ENCODE measurements at places on chromosomes 7 and 10.

- DNase-seq: no peak
Observed at GRCh38 chr10:43360086-43360485, 11.3 kb upstream of the FXYD4 start.

- DNase-seq: no peak
Observed at GRCh38 chr7:21054427-21055112, 267.9 kb upstream of the SP8 start.

GRCh38 chr7:3042861-3043489 is 692 bp downstream of the CARD11 start:
- peak; percentile 62 for DNase-seq

- no peak for DNase-seq
Observed at GRCh38 chr7:66207540-66207939, 2.4 kb downstream of the TPST1 start.

DNA sequence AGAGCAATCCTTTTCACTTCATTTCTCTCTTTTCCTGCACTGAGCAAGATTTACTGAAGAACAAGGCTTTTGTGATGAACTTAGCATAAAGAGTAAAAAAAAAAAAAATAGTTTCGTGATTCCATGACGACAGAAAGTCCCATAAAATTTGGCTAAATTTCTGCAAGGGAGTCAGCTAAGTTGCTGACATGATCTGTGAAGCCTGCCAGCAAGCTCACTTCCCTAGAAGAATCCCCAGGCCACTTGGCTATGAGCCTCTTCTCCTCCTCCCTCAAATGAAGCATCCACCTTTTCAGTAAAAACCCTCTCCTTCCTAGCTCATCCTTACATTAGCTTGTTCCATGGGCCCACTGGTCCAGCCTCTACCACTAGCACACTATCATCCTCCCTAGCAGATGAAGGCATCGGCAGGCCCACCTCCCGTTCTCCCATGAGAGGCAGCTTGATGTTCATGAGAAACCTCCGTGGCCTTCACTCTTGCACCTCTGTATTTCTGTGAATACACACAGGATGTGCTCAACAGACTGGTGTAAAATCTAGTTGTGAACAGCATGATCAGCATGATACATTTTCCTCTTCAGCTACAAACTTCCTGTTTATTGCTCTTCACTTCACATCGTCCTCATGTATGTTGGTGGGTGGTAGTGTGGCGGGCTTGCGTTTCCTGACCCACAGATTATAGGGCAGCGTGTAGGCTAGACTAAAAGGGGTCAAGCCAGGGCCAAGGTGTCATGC is 30.9 kb downstream of the GIMAP8 start:
- no peak for DNase-seq

- no peak for DNase-seq
Observed at GRCh38 chr10:125035136-125035535, 93.2 kb downstream of the ZRANB1 start.

DNA sequence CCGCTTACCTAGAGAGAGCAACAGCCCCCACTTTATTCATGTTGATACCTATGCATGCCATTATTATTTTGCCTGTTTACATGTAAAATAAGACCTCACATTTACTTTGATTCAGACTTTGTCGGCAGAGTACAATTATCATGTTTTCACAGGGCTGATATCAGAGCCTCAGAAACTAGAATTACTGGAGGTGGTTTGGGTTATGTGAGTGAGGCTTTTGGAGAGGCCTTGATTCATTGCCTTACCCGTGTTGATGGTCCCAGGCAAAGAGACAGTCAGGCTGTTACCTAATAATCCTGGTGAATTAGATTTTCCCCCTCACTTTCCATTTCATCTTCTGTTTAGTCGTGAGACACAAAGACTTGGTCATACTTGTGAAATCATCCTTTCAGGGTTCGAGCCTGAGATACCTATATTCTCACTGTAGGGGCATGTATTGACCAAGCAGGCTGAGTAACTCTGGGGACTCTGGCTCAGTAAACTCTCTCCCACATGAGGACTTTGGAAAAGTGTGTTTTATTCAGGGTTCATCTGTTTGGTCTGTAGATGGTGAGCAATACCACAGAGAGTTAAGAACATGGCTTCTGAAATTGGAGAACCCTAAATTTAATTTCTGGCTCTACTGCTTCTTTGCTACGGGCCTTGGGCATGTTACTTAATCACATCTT is 150.9 kb downstream of the CELF2 start:
- no peak for DNase-seq

DNA sequence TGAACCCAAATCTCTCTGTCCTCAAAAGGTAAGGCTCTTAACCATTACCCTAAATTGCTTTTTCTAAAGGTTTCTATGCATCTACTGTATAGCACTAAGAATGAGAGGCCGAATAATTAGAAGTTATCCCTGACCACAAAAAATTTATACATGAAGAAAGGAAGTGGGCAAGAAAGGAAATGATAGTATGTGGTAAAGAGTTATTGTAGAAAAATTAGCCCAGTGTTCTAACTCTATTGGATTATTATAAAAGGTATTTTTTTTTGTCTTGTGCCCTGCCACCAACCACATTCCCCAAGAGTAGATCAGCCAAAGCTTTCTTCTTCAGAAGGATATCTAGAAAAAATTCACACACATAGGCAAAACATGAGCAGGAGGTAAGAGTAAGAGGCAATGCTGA is 45.4 kb downstream of the DKK1 start:
- no peak for DNase-seq

DNA sequence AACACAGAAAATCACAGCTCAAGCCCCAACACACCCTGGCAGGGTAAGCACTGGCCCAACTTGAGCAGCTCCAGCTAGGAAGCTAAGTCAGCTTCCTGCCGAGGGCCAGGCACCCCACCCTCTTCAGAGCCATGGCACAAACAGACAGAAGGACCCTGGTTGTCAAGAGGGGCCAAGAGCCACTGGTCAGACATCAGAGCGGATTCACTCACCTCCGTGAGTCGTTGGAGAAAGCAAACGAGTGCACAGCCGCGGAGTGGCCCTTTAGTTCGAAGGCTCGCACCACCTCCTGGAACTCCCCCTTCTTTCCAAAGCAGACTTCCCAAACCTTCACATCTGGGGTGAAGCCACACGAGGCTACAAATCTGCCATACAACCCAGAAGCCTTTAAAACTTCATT is 7.4 kb downstream of the TBL2 start:
- DNase-seq: no peak

- DNase-seq: no peak
Observed at GRCh38 chr10:50395271-50395670, 144.0 kb upstream of the ASAH2 start.

GRCh38 chr7:124532166-124532565 is 233.4 kb downstream of the GPR37 start:
- DNase-seq: no peak

DNA sequence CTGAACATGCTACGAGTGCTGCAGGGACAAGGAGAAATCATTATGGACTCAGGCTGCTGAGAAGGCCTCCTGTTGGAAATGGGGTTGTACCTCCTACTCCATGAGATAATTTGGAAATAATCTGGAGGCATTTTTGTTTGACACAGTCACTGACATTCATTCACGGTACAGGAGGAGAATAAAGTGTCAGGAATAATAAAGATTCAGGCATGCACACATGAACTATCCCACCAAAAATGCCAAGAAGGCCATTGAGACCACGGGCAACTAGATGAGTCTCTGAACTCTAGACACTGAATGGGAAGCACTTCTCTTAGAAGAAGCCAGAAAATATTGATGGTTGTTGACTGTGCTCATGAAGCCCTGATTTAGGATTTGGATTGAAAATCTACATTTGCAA is 220.9 kb upstream of the HABP2 start:
- DNase-seq: no peak

GRCh38 chr7:44063894-44064651 is 1.3 kb downstream of the PGAM2 start:
- DNase-seq: no peak

DNA sequence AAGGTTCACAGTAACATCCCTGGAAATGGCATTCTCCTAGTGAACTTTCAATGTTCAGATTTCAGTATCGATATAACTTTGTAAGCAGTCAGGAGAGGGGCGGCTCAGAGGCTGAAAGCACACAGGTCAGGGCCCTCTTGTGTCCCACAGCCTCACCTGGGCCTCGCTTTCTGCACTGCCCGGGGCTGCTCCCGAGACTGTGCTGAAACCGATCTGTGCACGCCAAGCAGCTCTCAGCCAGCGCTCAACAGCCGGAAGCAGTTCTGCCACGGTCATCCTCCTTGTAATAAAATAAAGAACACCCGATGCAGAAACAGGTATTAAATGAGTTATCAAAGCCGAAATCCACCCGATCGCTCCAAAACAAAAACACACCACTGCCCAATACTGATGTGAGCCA is 106.0 kb downstream of the DIP2C start:
- no peak for DNase-seq

DNA sequence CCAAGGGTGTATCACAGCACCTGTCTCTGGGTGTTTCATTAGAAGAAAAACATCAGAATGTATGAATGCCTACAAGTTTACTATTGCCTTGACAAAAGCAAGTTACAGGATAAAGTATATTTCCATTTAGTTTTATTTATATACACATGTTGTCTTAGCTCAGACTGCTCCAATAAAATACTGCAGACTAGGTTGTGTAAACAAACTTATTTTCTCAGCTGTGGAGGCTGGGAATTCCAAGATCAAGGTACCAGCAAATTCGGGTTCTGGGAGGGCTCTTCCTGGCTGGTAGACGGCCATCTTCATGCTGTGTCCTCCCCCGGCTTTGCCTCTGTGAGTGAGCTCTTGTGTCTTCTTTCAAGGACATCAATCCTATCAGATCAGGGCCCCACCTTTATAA is 77.1 kb upstream of the UNC5B start:
- DNase-seq: no peak

- no peak for DNase-seq
Observed at GRCh38 chr10:79072994-79073645, 4.4 kb downstream of the ZMIZ1 start.

GRCh38 chr10:9301554-9301953 is 1247.1 kb downstream of the GATA3 start:
- DNase-seq: no peak
